ENCODE measurements at places on chromosomes 6 and 20. TPM values are rescaled to one million over a fixed set of nuclear protein-coding genes. Genes with fewer than 3 reads are reported as not detected.

DNA sequence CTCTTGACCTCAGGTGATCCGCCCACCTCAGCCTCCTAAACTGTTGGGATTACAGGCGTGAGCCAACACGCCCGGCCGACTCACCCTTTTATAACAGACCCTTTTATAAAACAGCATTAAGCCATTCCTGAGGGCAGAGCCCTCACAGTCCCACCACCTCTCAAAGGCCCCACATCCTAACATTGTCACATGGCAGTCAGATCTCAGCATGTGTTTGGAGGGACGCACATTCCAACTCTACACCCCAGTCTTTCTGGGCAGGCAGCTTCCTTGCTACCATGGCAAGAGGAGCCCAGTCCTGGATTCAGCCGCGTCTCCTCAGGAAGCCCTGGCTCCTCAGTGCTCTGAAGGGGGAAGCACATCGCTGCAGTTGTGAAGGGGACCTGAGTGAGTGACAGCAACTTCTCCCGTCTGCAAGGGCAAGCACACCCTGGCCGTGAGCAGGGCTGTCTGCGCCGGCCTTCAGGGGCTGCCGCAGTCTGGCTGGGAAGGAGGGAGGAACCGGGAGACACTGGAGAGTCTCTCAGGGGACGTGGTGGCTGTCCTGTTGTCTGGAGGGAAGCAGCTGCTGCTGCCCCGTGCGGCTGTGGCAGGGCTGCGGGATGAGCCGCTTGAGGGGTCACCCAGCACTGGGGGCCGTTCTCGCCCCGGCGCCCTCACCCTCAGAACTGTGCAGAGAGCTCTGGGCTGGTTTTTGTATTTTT is 15.9 kb downstream of the OSBPL2 start:
- DNase-seq: no peak

The RSPO3 gene
- 32.3 TPM for total RNA-seq

The XKR7 gene
- total RNA-seq: 4.9 TPM

The BPIFA1 gene
- 0.69 TPM for total RNA-seq

GRCh38 chr20:60131375-60131774 is 173.2 kb downstream of the CDH26 start:
- DNase-seq: no peak

The LHFPL5 gene
- total RNA-seq: not detected

DNA sequence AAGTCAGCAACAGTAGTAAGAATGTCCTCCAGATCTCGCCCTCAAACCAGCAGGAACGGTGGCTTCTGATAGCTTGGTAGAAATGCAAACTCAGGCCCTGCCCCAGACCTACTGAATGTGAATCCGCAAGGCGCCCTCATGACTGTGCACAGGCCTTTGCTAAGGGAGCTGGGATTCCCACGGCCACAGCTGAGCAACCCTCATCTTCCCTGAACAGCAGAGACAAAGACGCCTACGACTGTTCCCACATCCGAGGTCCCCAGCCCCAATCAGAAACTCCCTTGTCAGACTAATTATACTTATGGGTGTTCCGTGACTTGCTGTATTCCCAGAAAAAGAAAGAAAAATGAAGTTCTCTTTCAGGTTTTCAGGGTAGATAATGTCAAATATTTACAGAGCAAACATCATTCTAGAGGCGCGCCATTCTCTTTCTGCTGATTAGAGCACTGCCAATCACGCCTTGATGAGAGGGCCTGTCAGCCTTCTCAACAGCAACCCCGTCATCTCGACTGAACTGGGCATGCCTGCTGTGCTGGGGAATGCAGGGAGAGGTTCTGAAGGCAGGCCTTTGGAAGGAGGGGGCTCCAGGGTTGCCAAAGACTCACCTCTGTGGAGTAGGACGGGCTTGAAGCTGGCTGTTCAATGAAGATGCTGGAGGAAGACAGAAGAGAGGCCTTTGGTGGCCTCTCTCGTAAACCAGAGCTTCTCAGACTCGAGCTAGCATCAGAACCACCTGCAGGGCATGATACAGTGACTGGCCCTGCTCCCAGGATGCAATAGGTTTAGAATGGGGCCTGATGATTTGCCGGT is 79.9 kb downstream of the ZNF217 start:
- no peak for DNase-seq

DNA sequence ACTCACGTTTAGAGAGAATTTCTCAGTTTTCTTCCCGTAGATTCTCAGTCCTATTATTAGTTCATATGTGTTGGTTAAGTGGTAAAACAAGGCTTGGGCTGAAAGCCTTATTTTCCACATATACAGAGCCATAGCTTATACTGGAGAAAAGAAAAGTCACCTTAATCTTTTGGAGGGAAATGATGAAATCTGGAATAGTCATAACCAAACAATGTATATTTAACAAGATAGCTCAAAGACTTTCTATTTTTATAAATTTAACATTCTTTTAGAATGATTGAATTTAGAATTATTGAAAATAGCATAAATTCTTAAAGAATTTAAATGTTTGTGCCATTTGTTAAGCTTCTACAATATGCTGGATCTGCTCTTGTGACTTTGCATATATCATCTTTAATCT is 85.8 kb downstream of the CDKAL1 start:
- DNase-seq: no peak
